ENCODE measurements at places on chromosomes 3 and 15.

DNA sequence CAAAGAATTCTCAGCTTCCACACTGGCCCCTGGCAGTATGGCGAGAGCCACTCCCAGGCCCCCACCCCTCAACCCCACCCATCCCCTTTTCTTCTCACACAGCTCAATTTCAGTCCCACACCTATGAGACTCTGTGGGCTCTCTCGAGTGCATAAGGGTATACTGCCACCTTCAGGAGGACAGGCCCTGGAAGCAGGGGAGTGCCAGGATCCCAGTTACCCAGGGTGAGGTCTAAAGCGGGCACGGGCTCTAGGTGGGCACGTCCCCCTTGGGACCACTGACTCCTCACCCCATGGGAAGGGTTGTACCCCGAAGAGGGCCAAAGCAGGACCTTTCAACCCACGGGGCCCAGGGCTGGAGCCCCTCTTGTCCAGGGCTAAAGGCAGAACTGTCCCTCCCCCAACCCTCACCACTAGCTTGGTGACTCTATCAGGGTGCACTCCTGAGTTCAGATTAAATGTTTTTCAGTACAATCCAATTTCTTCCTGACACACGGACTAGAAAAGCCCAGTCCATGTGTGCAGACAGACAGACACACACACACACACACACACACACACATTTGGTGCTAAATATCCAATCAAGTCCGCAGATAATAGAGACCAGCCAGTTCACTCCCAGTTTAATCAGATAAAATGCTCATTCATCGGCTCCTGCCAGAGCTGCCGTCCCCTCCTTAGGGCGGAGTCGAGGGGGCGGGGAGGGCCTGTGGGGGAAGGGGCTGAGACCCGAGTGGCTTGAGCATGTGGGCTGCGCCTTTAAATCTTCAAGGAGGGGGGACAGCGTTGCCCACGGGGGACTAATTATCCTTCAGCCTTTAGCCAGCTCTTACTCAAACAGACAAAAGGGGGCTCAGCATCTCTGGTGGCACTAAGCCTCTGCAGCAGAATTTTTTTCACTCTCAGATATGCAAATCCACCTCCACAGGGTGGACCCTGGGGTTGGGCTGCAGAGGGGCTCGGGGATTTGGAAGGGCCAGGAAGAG is 59.3 kb downstream of the CYP11A1 start:
- DNase-seq = no peak

DNA sequence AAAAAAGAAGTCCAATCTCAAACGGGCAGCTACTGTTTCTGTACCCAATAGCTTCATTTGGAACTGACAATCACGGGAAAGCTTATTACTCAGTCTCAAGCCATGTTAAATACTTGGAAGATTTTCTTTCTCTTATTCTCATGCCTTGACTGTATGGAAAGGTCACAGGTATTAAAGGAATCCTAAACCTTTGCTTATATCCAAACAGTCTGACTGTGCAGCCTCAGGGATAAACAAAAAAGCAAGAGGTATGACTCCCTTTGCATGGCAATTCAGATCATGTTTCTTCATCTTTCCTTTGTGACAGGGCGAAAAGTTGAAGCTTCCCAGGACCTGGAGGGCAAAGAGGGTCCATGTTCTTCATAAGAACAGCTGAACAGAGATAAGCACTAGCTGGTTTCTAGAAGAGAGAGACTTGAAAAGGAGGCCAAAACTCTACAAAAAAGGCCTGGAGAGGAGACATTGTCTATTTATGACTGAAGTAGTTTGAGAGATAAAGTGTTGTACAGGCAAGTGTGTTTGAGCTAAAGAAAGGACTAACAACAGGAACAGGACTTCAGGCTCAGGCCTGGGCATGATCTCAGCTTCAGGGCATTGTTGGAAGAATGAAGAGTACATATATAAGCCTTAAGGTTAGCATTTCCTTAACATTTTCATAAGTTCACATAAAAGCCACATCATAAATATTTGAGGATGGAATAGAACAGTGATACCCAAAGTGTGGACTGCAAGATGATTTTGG is 231.0 kb upstream of the THRB start:
- no peak for DNase-seq

- peak; percentile 3 for DNase-seq
These were observed 41.2 kb downstream of the OIP5 start for GRCh38 chr15:41291065-41291631.

- DNase-seq = no peak
These were observed 777 bp downstream of the RNU5B-1 start for GRCh38 chr15:65305150-65305758.

- no peak for DNase-seq
These were observed 79.5 kb downstream of the DNASE1L3 start for GRCh38 chr3:58131101-58131825.

GRCh38 chr3:67809370-67809935 is 155.0 kb upstream of the SUCLG2 start:
- no peak for DNase-seq

- no peak for DNase-seq
These were observed 55.0 kb downstream of the BDH1 start for GRCh38 chr3:197500812-197501211.

GRCh38 chr3:109618766-109619378 is 281.5 kb upstream of the DPPA4 start:
- no peak for DNase-seq

GRCh38 chr3:190646996-190647395 is 133.1 kb downstream of the IL1RAP start:
- DNase-seq = no peak

GRCh38 chr3:33023176-33024136 is 72.0 kb downstream of the CCR4 start:
- no peak for DNase-seq

DNA sequence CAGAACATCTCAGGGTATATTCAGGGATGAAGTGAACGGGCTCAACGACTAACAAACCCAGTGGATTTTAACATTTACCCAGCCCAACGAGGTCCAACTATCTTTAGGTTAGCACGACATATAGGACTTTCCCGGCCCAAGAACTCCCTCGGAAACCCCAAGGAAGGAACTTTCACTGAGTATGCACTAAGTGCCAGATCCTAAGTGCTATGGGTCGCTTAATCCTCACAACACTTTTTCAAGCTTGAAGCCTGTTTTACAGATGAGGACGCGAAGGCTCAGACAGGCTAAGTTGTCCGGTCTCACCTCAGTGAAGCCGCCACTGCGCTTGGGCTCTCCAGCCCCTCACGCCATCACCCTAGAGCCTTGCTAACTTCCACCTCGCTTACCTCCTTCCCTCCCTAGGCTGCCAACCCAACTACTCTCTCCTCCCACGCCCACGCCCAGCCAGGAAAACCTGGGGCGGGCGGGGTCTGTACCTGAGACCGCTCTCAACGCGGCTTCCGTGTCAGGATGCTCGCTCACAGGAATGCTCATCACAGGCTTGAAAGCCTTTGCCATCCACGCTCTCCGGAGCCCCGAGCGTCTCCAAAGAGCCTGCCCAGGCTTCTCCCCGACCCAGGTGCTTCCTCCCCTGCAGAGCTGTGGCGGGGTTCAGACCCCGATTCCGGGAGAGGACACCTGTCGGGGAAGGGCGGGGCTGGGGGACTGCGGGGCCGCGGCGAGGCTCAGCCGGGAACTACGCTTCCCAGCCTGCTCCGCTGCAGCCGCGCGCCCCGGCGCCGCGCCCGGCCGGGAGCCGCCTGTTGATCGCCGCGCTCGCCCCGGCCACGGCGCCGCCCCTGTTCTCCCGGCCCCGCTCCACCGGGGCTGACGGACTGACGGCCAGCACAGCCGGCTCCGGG is at the start of gene TMOD2:
TMOD2 (plus strand) TSS at position 806 of the 905 bp plus-strand sequence. CDS start 14,845 bp downstream, outside the sequence.
- peak; percentile 22 for DNase-seq

DNA sequence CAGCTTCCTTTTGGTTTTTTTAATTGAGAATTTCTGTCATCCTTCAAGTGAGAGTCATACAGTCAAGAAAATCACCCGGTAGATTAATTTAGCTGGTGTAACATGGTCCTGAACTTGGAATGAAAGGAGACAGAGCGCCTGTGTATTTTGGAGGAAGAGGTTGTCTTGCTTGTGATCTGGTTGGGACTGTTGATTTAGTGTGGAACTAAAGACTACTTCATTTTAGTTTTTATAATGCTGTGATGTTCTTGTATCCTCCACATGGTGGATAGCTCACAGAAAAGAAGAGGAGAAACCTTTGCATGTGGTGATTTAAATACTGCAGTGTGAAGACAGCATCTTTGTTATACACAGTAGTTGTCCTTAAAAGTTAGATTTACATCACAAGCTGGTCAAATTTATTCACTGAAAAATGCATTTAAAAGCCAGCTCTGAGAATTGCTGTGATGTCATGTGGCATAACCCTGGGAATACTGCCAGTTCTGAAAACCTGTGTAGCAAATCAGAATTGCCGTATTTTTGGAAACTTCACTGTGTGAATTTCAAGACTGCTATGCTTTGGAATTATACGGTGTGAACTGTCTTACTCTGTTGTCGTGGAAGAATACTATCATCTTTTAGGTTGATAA is 268.5 kb downstream of the PTPRG start:
- no peak for DNase-seq

DNA sequence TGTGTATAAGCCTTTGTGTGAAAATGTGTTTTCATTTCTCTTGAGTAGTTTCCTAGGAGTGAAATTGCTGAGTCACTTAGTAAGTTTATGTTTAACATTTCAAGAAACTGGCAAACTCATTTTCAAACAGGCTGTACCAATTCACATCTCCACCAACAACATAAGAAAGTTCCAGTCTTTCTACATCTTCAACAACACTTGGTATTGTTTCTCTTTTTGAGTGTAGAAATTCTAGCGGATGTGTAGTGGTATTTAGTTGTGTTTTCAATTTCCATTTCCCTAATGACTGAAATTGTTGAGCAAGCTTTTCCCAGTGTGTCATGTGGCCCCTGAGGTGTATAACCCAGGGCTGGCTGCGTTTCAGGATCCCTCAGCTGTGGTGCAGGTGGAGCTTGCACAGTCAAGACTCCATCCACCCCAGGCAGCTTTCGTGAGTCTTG is 258.5 kb downstream of the PDCD6IP start:
- DNase-seq = no peak

DNA sequence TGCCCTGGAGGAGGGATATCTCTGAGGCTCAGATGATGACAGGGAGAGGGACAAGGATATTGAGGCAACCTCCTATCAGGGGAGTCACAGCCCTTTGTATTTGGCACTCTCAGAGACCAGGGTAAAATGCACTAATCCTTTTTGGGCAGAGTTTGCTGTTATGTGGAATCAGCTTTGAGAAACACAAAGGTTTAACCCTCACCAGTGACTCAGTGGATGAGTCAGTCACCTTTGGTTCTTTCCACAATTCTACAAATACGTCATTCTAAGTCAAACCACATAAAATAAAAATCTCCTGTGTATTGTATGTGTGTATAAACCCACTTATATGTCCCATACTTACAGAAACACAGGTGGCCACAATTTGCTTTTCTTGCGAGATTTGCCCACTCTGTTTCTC is 5.1 kb downstream of the LSAMP start:
- DNase-seq = no peak

- no peak for DNase-seq
These were observed 148.7 kb downstream of the SI start for GRCh38 chr3:164929642-164930041.

GRCh38 chr3:195204360-195205163 is 66.4 kb downstream of the XXYLT1 start:
- DNase-seq = no peak

DNA sequence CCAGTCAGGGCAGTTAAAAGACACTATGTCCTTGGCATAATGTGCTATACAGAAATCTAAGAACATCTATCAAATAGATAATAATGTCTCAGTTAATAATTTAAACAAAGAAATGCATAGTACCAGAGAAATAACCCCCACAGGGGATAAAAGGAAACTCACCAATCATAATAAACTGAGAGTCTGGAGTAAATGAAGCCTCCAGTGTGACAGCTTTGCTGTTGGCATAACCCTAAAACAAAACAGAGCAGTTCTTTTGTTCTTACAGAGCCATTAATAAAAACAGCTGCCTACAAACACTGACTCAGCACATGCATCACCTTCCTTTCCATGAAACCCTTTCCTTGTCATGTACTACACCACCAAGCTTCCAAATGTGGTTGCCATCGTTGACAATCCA is 13.5 kb downstream of the PPM1M start:
- no peak for DNase-seq

Measured in C1 segment of cervical spinal cord (tissue), 14 donors.